Hippocampal formation (tissue), 2 donors: ENCODE measurements at places on chromosomes 2 and 18.

- no peak for DNase-seq
Measured at GRCh38 chr18:13868501-13869271, 44.7 kb downstream of the MC5R start.

DNA sequence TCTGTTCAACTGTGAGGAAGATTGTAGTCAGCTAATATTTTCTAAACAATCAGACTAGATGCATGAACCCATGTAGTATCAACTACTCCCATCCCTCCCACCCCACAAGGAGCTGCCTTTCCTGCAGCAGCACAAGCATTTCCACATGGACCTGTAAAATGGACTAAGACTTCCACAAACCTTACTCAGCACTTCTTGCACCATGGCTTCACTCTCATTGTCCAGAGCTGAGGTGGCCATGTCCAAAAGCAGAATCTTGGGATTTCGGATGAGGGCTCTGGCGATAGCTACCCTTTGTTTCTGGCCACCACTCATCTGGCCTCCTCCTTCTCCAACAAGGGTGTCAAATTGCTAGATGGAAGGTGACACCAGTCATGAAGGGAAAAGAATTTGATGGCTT is 61.3 kb downstream of the ABCB11 start:
- DNase-seq, result no peak

DNA sequence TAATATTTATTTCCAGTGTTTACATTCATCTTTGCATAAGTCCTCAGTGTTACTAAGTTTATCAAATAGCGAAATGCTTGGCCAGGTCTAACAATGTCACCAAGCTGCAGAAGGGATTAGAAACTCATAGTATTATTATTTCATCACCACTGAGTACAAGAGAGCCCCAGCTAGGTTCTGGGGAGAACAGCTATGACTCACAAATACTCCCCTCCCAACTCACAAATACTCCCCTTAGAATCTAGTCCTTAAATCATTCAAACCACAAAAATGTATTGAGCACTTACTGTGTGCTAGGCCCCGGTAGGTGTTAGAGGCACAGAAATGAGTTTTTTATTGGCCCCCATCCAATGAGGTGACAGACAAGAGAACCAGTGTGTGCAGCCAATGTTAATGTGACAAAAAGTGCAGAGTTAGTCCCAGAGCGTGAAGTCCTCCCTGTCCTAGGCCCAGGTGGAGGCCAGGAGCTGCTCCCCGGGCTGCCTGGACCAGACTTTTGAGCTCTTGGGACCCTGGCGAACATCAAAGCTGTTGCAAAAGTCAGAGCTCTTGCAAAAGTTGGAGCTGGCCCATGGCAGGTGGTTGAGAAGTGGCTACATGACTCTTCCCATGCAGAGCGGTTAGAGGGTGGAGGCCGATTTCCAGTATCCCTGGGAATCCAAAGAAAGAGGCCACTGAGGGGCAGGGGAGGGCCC is 9.8 kb downstream of the STEAP3 start:
- no peak for DNase-seq

- DNase-seq, result peak; percentile 63
Measured at GRCh38 chr18:59308248-59308937, 10.1 kb downstream of the CPLX4 start.

DNA sequence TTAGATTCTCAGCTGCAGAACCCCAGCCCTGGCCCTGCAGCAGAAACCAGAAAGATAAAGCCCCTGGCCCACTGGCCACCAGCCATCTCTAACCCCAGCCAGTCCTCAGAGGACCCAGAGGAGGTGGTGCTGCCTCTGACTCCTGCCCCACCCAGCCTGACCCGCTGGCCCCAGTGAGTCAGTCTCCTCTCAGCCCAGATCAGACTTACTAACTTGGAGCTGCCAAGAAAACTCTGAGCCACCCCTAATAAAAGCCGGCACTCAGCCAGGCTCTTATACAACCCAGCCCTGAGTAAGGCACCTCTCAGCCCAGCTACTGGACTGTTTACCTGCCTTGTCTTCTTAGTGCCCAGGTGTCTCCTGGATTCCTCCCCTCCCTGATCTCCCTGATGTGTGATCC is 2.0 kb downstream of the SLC14A2 start:
- no peak for DNase-seq

- DNase-seq, result no peak
Measured at GRCh38 chr18:11657554-11657953, 31.5 kb upstream of the GNAL start.

GRCh38 chr2:2703762-2704427 is 372.8 kb upstream of the MYT1L start:
- DNase-seq, result no peak

- DNase-seq, result no peak
Measured at GRCh38 chr2:194332799-194333490, 1324.1 kb upstream of the SLC39A10 start.

- no peak for DNase-seq
Measured at GRCh38 chr2:237350597-237350996, 63.4 kb downstream of the COL6A3 start.

GRCh38 chr2:35160871-35161270 is 1194.7 kb upstream of the CRIM1 start:
- DNase-seq, result no peak

GRCh38 chr2:66539452-66539851 is 104.5 kb downstream of the MEIS1 start:
- no peak for DNase-seq

GRCh38 chr18:62353170-62353569 is 28.1 kb downstream of the TNFRSF11A start:
- no peak for DNase-seq
